ENCODE measurements at places on chromosomes 3 and 15.

DNA sequence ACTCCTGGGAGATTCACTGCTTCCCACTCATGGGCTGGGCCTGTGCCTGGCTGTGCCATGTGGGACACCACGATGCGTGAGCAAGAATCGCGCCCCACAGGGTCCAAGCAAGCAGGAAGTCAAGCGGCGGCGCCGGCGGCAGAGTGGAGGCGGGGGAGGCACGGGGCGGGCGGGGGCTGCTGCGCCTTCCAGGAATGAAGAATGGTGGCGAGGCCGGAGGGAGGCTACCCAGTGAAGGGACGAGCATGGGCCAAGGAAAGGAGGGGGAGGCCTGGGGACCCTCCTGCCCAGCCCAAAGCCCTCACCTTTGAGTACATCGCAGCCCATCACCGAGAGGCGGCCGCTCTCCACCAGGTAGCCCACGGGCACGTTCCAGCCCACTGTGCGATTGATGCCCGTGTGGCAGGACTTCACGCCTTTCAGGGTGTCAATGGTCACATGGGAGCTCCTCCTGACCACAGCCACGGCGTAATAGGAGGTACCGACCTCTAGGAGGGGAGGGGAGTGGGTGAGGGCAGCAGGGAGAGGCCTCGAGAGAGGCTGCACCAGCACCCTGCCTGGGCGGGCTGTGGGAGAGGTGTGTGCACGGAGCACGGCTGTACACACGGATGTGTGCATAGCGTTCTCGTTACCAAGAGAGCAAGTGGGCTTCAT, 5.5 kb downstream of the MELTF start:
- no peak for DNase-seq

DNA sequence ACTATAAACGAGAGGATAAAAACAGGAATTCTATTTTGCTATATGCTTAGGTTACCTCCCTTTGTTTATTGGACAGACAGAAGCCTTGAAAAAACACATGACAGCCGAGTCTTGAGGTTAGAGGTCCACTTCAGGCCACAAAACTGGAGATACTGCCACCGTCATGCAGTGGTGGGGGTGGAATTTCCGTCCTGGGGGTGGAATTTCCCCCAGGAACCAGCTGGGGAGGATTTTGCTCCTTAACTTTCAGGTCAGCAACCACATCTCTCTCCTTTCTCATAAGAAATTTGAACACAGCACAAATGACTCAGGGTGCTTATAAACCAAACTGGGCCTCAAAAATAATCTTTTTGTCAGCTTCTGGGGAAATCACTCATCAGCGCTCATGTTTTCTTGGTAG, 545.8 kb upstream of the ADAMTS9 start:
- DNase-seq: no peak

DNA sequence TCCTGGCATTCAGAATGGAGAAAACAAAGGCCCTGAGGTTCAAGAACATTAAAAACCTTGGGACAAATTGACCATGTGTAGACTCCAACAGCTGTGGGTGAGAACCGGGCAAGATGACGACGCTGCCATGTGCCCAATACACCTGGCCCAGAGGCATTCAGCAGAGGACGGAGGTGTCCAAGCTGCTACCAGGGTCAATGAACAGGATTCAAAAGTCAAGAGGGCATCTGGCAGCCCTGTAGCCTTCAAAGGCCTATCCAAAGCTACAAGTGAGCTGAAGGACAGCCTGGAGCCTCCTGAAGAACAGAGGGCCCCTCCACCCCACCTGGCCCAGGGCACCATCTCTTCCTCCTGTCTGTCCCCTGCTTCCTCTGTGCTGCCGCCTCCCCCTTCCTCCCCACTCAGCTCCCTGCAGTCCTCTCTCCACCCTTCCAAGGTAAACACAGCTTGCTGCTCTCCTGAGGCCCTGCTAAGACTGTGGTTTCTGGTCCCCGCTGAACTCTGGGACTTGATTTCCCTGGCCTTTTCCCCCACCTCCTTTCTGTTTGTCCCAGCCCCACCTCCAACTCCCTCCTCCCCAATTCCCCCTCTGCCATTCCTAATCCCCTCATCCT, 57.5 kb downstream of the HMCES start:
- DNase-seq: no peak

DNA sequence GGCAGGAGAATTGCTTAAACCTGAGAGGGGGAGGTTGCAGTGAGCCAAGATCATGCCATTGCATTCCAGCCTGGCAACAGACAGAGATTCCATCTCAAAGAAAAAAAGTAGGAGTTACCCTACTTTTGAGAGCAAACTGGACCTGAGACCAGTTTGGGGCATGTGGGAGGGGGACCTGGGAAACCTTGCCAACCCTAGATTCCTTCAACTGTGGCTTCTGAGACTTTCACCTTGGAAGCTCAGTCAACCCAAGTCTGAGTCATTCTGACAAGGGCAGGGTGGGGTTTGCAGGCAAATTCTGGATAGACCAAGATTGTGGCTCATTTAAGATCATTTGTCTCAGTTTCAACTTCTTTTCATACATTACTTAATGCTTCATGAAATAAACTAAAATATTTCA, 23.8 kb upstream of the SIAH2 start:
- DNase-seq: no peak

GRCh38 chr15:89947385-89947784, 34.6 kb upstream of the ARPIN start:
- no peak for DNase-seq
